ENCODE measurements at places on chromosomes 6 and 20.

- no peak for DNase-seq
Measured at GRCh38 chr20:57818418-57819181, 108.8 kb upstream of the PMEPA1 start.

- no peak for DNase-seq
Measured at GRCh38 chr6:106735136-106735633, 105.8 kb downstream of the QRSL1 start.

GRCh38 chr20:35055445-35056276 is 36.9 kb downstream of the TRPC4AP start:
- DNase-seq: no peak

- DNase-seq: no peak
Measured at GRCh38 chr6:170149681-170150589, 140.9 kb downstream of the DLL1 start.

DNA sequence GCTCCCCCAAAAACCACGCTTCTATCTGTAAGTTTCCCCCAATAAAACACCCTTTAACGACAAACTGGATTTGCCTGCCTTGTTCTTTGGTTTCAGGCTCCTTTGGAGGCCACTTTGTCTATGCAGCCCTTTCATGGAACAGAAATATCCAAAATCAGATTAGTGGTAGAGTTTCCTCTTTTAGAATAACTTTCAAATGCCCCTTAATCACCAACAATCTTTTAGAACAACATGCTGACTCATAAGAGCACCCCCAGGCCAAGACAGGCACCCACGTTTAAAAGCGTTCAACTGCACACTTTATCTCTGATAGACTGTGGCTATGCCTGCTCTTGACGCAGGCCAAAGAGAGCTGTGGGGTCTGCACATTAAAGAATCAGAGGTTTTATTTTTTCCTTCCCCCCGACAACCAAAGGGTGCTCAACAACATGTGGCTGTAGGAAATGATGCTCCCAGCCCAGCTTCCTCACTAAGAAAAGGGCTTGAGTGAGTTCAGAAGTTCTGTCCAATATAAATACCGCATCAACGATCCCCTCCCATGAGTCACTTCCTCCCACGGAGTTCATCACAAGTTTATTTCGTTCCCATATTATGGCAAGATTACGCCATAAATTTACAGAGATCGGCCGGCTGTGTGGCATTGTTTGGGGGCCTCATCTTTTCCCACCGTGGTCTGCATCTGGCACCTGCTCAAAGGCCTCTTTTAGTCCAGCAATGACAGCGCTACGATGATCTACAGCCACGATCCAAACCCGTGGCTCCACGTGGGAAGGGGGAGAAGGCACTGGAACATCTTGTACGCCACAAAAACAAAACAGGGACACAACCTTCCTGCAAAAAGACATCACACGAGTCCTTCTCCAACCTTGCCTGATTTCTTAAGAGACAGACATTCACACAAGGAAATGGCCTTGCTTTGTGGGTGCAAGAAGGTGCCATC is 88.8 kb upstream of the NFATC2 start:
- DNase-seq: peak; percentile 19

DNA sequence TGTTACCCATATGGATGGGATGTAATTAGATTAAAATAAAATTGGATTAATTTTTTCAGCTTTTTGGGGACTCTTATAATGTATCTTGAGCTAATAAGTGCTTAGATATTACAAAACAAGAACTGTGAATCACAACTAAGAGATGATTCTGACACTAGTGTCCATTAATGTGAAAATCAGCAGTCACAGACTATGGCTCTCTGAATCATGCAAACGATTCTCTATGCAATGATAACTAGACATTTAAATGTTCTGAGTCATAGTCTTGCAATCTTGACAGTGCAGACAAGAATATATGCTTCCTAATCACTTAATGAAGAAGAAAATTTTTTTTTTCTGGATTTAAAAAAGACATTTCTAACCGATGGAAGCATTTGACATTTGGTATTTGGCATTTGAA is 82.2 kb upstream of the OPRM1 start:
- no peak for DNase-seq

- DNase-seq: no peak
Measured at GRCh38 chr6:31713991-31714684, 1.0 kb upstream of the LY6G6D start.

DNA sequence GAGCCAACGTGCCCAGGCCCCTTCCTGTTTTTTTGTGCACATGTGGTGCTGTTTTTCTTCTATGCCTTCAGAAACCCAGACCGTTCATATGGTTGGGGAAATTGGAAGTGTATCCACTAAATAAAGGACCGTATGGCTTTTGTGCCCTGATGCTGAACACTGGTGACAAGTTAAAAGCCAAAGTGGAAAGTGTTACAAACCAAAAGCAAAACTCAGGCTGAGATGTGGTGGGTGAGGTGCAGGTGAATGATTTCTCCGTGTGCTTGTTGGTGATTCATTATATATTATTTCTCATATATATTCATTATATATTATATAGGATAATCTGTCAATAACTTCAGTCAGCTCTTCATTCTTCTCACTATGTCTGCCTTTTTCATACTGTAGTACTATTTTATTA is 148.6 kb downstream of the SOBP start:
- no peak for DNase-seq

DNA sequence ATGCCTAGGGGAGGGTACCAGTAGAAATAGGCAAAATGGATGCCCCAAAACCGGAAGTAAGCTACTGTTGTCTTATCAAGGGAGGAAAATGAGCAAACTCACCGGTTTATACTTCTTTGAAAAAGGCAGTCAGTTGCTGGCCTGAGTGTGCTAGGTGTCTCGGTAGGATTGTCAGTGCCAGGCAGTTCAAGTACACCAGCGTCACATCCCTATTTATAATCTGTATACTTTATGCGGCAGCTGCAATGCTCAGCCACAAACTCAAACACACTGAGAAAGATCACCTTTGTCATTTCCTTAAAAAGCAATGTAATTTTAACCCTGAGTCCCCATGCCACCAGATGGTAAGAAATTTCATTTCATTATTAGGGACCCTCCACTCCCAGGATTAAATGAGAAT is 196.2 kb downstream of the EYA2 start:
- DNase-seq: no peak

- DNase-seq: no peak
Measured at GRCh38 chr20:8545212-8545611, 413.1 kb downstream of the PLCB1 start.

GRCh38 chr20:45911486-45912343 is at the start of gene PLTP:
PLTP (minus strand) TSS chr20:45912155; CDS start chr20:45911452, 703 bp downstream.
- peak; percentile 56 for DNase-seq

- DNase-seq: peak; percentile 52
Measured at GRCh38 chr6:116265041-116265829, 11.4 kb upstream of the TSPYL4 start.

DNA sequence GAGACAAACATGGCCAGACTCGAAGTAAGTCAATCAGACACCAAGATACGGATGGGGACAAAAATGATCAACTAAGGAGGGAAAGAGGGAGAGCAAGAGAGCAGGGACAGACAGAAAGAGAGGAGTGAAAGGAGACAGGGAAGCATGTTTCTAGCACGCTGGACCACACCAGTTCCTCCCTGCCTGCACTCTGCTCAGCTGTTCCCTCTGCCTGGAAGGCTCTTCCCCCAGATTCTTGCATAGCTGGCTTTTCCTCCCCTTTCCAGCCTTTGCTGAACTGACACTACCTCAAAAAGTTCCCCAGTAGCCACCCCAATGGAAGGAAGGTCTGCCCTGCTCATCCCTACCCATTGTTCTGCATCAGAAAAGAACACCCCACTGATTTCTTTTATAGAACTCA is 185.9 kb downstream of the MAFB start:
- DNase-seq: no peak

DNA sequence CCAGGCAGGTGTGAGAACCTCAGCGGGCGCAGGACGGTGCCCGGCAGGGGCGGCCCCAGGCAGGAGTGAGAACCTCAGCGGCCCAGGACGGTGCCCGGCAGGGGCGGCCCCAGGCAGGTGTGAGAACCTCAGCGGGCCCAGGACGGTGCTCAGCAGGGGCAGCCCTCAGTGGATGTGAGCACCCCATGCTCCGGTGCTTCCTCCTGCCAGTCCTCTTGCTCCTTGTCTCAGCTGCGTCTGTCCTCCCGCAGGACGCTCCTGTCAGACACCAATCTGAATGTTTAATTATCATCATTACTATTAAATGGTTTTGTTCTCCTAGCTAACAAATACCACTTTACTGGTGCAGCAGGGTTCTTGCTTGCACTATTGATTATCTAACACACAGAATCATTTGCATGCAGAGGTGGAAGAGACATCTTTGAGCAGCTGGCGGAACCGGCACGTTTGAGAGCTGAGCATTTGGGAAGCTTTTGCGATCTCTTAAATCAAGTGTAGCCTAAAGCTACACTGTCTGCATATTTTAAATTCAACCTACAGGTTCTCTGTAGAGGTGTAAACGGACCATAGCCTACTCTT is 39.4 kb upstream of the DACT2 start:
- DNase-seq: no peak

GRCh38 chr6:25971187-25971821 is 8.7 kb downstream of the TRIM38 start:
- no peak for DNase-seq
